HS-27A (cell line): ENCODE measurements at places on chromosomes 4 and X.

- DNase-seq: no peak
These were observed 66.0 kb upstream of the NKX1-1 start for GRCh38 chr4:1472148-1472797.

DNA sequence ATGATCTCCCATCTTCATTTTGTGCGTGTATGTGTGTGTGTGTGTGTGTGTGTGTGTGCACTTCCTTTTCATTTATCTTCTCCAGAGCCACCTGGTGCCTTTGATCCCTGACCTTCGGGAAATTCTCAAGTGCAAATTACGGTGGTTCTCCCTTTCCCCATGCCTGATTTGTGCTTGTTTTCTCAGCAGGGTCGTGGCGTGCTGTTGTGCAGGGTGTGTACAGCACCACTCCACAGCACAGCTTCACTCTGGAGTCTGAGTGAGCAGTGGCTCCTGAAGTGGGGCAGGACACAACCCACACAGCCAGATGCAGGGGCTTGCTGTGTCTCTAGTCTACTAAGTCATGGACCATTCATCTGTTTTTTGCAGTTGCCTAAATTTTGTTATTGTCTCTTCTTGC, 114.2 kb upstream of the TBC1D9 start:
- DNase-seq: no peak

DNA sequence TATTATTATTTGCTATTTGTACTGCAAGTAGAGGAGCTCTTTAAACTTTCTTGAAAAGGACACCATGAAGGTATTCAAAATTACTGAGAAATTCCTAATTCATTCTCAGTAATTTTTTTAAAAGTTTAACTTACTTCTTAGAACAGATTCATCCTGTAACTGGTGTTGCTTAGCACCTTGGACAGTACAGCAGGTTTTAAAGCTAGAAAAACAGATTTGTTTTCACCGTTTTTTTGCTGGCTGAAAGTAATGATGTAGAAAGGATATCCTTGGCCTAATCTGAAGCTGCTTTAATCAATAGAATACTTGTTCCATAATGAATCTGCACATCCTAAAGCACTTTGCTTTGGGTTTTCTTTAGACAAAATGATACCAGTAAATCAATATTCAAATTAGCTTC, 142.5 kb upstream of the TRAM1L1 start:
- no peak for DNase-seq

- no peak for DNase-seq
These were observed at the start of gene MID2 for GRCh38 chrX:107825698-107826237. Gene MID2 (plus strand): TSS chrX:107825866. CDS start chrX:107826427, 561 bp downstream.

DNA sequence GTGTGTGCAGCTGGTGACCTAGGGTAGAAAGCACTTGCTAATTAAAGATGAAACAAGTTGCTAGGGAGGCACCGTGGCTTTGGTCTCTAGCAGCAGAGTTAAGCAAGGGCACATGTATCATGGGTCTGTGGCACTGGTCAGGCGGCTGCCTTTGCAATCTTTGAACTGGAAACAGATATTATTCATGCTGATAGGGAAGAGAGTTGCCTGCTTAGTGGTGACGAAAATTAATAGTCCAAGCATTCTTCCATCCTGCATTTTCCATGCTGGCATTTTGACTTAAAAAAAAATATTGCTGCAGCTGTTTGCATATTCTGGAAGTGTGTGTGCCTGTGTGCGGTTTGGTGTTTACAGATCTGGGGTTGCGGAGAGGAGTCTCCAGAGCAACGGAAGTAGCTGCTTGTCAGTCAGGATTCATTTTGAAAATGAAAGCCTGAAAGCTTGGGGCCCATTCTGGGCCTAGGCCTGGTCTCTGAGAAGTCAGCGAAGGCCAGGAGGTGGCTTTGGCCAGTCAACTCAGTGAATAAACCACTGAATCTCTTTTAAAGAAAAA, 2.3 kb upstream of the SOWAHD start:
- no peak for DNase-seq

DNA sequence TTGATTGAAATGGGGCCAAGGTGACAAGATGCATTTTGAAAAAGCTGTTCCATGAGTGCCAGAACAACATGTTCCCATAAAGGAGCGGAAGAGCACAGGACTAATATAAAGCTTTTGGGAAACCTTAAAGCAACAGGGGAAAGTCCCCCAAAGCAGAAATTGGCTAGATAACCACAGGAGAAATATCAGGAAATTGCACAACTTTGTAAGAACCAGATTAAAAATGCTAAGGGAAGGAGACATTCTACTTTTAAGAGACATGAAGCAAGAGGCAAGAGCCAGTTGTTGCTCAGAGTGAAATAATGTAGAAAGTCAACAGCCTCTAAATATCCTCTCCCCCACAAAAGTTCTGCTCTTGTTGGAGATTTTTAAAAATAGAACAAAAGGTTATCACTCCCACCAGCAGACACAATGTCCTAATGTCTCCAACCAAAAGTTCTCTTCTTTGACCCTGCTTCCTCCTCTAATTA, 85.2 kb upstream of the LNX1 start:
- DNase-seq: no peak

- no peak for DNase-seq
These were observed 14.4 kb downstream of the ADRA2C start for GRCh38 chr4:3780347-3781171.

DNA sequence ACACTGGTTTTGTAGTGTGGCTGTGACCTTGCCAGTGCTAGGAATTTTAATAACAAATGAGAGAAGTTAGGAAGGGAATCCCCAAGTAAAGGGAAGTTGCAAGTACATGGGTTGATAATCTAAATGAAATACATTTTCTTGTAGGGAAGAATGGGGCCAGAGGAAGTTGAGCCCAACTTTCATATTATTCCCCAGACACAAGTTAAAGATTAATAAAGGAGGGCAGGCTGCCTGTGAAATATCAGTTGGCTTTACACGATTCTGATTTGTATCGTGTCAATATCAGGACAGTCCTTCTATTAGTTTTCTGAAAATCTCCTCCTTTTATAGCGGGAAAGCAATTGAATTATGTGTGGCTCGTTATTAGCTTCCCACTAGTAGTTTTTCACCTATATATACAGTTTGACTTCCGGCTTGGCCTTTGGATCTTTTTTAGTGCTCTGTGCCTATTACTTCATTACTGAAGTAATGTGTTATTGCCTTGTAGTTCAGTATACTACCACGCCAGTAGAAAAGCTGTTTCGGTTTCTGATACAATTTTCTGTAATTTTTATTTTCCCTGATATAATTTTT, 1.7 kb downstream of the PDLIM5 start:
- no peak for DNase-seq

- DNase-seq: no peak
These were observed 153.2 kb upstream of the RPL34 start for GRCh38 chr4:108466936-108467902.

DNA sequence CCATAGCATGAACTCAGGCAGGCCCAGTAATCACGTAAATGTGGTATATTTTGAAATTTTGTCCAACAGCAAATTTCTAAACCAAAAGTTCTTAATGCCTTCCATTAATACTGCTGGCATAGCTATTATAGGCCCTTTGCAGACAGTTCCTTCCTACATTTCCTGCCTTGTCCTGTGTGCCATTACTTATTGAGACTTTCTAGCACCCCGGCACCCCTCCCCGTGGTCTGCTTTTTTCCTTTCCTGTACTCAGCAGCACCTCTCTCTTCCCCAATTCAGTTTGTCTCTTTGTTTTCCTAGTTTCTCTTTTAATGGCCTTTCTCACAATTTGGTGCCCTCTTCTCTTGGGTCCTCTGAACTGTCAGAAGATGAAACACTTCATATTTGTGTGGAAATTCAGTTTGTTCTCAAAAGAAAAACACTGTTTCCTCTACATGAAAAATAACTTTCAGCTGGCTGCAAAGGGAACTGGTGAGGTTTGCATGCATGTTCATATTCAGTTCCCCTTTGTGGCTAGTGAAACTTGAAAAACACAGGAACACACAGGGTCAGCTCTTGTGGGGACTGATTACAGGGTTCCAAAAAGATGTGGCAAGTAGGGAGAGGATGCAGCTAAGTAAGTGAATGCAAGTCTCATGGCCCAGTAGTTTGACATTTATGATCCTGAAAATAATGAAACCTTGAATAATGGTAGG, 17.1 kb downstream of the GPR34 start:
- DNase-seq: no peak

- DNase-seq: no peak
These were observed at the start of gene NDNF for GRCh38 chr4:121072224-121073003. Gene NDNF (minus strand): TSS chr4:121072535. CDS start chr4:121045837, 26,698 bp downstream.

GRCh38 chr4:111453216-111453615, 692.0 kb upstream of the FAM241A start:
- DNase-seq: no peak

- no peak for DNase-seq
These were observed 3.9 kb upstream of the CDK16 start for GRCh38 chrX:47214435-47215077.

- no peak for DNase-seq
These were observed 24.9 kb downstream of the RHOH start for GRCh38 chr4:40221744-40222143.

DNA sequence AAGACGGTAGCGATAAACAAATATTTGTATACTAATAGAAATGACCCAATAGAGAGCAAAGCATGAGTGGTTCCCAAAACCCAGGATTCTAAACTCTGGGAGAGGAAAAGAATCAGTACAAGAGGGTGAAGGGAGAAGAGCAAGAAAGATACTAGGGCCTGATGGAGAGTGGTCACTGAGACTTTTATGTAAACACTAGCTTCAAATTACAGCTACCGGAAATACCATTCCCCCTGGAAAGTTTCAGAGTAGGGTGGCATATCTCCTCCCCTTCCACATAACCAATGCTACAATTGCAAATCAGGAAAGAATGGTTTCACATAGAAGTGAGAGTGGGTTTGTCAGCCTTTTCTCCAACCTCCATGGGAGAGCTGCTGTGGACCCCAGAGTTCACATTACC, 77.1 kb downstream of the EIF4E start:
- DNase-seq: peak; percentile 12

GRCh38 chrX:17525762-17526555, 151.0 kb downstream of the NHS start:
- DNase-seq: no peak

- DNase-seq: no peak
These were observed 1.6 kb downstream of the RAB33A start for GRCh38 chrX:130173190-130173895.

DNA sequence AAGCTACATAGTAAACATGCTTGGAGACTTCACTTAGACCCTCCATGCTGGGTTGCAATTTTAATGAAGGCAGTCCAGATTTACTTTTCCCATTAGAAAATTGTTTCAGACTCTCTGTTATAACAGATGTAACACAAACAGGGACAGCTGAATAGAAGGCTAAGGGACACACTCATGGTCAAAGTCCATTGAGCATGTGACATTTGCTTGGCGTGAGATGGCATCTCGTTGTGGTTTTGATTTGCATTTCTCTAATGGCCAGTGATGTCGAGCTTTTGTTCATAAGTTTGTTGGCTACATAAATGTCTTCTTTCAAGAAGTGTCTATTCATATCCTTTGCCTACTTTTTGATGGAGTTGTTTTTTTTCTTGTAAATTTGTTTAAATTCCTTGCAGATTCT, 358.2 kb upstream of the CLNK start:
- DNase-seq: no peak

DNA sequence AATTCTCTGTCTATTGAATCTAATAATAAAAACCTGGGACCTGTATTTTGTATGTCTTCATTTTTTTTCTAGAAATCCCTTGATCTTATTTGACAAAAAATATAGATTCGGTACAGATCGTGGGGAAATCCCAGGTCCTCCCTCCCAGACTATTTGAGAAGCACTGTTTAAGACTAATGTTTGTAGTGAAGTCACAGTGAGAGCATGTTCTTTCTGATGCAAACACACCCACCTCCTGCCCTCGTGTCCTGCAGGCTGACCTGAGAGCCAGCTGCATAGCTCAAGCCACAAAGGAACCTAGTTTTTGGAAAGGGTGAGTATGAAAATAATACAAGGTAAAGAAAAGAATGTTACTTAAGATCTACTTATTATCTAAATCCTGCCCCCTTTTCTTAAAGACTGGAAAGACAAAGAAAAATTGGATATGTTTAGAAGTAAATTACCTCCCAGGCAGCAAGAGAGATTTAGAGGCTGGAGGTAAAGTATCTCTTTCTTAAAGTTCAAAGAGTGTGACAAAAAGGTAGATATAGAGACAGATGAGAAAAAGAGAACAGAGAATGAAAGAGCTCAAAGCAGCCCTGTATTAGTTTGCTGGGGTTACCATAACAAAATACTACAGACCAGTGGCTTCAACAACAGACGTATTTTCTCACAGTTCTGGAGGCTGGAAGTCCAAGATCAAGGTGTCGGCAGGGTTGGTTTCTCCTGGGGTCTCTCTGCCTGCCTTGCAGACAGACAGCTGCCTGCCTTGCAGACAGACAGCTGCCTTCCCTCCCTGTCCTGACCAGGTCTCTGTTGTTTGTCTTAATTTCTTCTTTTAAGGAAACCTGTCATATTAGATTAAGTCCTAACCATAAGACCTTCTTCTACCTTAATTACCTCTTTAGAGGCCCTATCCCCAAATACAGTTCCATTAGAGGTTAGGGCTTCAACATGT, 20.4 kb upstream of the DCTD start:
- DNase-seq: no peak

GRCh38 chrX:97401154-97401553, 517.4 kb downstream of the RPA4 start:
- DNase-seq: no peak

GRCh38 chrX:88789825-88790224, 42.8 kb downstream of the CPXCR1 start:
- DNase-seq: no peak

- DNase-seq: no peak
These were observed 761 bp upstream of the FRYL start for GRCh38 chr4:48780865-48781214.

GRCh38 chr4:182257503-182257902, 14.3 kb downstream of the TENM3 start:
- no peak for DNase-seq

GRCh38 chr4:85928775-85929591, 430.9 kb downstream of the MAPK10 start:
- no peak for DNase-seq

GRCh38 chr4:142121448-142122350, 485.3 kb downstream of the IL15 start:
- DNase-seq: no peak

GRCh38 chr4:81883004-81883403, 411.3 kb upstream of the RASGEF1B start:
- no peak for DNase-seq

DNA sequence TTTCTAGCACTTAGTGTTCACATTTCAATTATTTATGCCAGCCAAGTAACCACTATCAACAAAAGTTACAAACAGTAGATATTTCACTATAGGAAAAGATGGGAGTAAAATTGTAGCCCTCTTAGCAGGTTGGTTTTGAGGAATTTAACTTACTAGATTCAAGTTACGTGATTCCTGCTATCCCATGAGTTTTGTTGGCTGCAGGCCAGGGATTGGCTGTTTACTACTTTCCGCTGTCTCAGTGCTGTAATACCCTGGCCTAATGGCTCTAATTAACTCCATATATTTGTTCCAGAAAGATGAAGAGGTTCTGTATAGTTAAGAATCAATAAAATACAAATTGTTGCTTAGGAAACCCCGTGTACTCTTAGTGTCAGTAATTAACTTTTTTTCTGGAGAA, 55.5 kb upstream of the MAGED1 start:
- no peak for DNase-seq

DNA sequence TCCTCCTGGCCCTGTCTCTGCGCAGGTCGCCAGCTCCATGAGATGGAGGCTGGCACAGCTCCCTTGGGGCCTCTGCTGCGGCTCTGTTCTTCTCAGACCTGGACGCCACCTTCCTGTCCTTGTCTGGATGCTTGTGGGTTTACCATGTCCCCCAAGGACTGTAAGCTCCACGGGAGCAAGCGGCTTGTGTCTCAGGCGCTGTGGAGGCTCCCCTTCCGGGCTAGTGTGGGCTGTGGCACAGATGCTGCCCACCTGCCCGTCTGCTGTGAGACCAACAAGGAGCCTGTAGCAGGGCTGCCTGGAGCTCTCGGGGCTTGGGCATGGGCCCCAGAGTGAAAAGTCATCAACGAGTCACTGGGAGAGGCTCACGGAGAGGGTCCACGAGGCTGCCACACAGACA, 25.2 kb downstream of the NAT8L start:
- DNase-seq: no peak
